OCI-M1 (cell line): ENCODE measurements at places on chromosomes 12 and 14.

DNA sequence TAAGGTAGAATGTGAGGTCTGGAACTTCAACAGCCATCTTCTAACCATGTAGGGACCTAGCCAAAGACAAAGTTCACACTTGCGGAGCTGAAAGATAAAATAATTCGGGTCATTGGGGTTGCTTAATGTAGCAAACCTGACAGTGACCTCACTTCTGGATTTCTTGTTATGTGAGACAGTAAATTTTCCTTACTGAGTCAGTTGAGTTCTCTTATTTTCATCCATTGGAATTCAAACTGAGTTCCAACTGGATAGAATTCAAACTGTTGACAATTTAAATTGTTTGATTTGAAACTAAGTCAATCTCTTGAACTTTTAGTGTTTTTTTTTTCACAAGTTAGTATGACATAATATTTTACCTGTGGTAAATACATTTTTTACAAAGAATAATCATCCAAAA is 406.5 kb downstream of the ADAMTS20 start:
- no peak for DNase-seq

DNA sequence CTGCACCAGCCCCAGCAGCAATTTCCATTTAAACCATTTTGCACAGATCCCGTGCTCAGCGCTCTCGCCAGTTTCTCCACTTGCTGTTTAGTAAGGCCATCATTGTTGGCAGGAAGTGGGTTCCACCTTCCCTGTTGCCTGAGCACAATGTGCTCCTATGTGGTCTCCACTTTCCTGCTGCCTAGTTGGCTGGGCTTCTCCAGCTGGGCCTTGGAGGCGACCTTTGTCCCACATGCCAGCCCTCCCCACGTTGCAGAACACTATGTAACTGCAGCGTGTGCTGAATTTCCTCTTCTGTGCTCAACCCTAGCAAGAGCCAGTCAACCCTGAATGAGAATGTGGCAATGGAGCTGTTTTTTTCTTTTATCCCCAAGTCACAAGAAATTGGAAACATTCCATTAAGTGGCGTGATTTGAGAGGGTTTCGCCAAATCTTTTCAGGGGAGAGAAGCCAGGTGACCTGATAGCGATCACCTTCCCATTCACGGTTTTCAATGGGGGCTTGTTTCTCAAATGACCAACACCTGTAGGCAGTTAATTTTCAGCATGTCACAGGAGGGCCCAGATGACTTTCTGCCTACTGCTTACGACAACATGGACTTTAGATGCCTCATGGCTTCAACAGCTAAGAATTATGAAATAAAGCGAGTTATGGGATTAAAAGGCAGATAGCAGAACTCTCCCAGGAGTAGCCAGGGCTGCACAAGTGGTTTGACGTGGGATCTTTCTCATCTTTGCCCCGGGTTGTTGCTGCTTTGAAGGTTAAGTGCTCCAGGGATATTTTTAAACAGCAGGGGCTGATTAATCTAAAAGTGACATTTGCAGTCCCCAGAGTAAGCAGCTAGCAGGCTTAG is at the start of gene ACACB:
ACACB (plus strand) TSS at position 830 of the 853 bp plus-strand sequence. CDS start 22,819 bp downstream, outside the sequence.
- no peak for DNase-seq

DNA sequence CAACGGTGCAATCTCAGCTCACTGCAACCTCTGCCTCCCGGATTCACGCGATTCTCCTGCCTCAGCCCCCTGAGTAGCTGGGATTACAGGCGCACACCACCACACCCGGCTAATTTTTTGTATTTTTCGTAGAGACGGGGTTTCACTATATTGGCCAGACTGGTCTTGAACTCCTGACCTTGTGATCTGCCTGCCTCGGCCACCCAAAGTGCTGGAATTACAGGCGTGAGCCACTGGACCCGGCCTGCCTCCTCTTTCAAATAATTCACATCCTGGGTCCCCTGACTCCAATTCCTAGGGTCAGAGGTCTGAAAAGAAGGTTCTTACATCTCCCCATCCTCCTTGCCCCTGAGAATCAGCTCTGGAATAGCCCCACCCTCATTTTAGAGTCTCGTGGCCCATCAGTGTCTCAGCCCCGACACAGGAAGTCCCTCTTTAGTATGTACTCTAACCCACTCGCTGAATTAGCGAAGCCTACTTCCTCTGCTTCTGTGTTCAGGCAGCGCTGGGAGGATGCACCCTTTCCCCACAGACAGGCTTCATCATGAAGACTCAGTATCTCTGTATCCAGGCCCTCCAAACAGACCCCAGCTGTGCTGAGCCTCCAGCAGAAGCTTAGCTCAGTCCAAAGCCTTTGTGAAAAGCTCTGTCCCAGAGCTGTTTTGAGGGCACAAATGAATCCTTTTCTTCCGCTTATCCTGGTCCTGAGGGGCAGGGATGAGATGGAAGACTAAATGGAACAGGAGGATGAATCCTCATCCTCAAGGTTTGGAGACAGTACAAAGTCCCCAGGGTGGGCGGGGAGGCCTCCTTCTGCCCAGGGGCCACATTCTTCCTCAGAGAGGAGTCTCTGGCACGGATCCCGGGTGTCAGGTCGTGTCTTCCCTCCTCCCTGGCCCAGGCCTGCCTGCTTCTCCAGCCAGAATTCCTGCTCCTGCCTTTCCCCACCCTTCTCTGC is 3.5 kb downstream of the LPAR5 start:
- no peak for DNase-seq

GRCh38 chr14:28323366-28323765 is 443.2 kb upstream of the FOXG1 start:
- no peak for DNase-seq

GRCh38 chr12:20272801-20273200 is 95.5 kb upstream of the PDE3A start:
- no peak for DNase-seq

- DNase-seq = no peak
Observed at GRCh38 chr12:75556311-75556899, 45.0 kb upstream of the KRR1 start.

- DNase-seq = peak; percentile 39
Observed at GRCh38 chr14:25833341-25834126, 764.3 kb downstream of the NOVA1 start.

DNA sequence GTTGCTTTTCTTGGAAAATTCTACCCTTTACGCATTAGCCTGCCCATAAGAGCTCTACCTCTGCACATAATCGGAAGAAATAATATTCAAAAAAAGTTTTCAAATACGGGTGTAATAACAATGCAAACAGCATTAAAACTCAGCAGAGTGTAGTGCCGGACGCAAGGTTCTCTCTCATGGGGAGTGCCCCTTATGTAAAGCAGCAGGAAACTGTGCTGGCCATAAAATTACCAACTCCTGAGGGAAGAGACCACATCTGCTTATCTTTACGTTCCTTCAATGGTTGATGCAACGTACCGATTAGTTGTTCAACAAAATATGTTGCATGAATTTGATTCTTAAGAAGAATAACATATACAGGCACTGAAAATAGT is 118.7 kb upstream of the TMCC3 start:
- peak; percentile 52 for DNase-seq

DNA sequence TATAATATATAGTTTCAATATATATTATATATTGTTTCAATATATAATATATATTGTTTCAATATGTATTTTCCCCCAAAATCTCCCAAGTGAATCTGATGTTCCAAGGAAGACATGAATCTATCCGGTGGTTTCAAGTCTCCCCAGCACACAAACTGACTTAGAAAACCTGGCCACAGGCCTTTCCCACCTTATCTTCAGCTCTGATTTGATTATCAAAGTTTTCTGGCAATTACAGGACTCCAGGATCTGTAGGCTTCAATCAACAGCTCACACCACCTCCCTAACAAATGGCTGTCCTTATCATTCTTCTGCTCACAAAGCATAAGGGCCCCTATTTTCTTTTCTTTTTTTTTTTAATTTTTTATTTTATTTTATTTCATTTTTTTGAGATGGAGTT is 22.7 kb upstream of the SPTSSA start:
- DNase-seq = no peak

DNA sequence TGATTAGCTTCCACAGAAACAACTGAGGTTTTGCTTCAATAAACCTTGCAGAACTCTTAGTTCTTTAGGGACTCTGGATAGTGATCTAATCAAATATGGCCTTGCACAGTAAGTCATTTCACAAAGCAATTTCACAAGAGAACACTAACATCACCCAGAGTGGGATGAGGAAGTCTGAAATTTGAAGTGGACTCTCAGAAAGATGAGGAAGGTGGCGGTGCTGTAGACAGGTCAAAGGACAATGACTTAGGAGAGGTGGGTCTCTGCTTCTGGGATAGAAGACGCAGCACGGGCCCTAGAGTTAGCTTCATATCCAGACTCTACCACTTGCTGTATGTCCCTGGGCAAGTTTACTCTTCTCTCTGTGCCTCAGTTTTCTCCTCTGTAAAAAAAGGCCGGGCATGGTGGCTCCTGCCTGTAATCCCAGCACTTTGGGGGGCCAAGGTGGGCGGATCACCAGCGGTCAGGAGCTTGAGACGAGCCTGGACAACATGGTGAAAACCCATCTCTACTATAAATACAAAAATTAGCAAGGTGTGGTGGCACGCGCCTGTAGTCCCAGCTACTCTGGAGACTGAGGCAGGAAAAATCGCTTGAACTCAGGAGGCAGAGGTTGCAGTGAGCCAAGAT is 18.9 kb downstream of the FOS start:
- peak; percentile 15 for DNase-seq

GRCh38 chr12:77601069-77601468 is 229.6 kb upstream of the NAV3 start:
- no peak for DNase-seq

DNA sequence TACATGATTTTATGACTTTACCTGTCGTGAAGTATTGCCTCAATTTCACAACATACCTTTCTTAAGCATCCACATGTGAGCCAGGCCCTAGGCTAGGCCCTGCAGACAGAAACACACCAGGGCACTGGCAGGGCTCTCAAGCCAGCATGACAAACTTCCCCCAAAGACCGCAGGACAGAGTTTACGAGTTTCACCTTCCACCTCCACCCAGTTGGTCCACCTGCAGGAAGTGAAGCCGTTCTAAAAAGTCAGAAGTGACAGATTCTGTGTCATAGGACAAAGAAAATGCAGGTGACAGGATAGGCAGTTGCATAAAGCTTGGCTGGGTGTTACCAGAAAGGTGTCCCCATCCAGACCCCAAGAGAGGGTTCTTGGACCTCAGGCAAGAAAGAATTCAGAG is 382.3 kb downstream of the PCNX1 start:
- DNase-seq = no peak

GRCh38 chr12:22458298-22458937 is 85.9 kb downstream of the C2CD5 start:
- peak; percentile 10 for DNase-seq

DNA sequence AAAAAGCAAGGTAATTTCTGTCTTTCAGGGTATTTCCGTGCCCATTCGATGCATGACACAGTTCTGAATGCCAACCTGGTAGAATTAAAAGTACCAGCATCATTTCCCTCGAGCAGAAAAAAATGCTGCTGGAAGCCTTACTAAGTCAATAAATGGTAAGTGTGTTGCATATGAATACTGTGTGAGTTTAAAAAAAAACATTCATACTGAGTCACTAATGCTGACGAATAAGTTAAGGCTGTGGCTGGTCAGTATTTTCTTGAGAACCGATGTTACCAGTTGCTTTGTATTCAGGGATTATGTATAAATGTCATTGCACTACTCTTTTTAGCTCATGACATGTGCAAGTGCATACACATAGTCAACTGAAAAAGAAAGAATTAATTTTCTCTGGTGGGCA is 710.2 kb downstream of the TRHDE start:
- DNase-seq = no peak

GRCh38 chr12:28023156-28023887 is 50.8 kb upstream of the PTHLH start:
- DNase-seq = no peak

- DNase-seq = peak; percentile 19
Observed at GRCh38 chr14:20836668-20837338, 34.2 kb upstream of the RNASE1 start.

DNA sequence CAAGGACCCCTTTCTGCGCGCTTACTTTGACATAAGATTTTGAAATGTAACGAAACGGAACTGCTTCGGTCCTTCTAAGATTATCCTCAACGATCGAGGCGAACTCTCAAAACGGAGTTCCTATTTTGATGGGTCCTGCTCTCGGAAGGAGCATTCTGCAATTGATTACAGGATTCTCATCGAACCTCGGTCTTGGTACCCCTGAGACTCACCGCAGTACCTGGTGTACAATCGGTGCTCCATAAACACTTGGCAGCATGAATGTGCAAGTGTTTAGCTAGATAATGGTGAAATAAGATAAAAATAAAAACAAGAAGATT is 530 bp upstream of the NEMF start:
- no peak for DNase-seq

- no peak for DNase-seq
Observed at GRCh38 chr12:124601706-124602105, 34.3 kb upstream of the NCOR2 start.

DNA sequence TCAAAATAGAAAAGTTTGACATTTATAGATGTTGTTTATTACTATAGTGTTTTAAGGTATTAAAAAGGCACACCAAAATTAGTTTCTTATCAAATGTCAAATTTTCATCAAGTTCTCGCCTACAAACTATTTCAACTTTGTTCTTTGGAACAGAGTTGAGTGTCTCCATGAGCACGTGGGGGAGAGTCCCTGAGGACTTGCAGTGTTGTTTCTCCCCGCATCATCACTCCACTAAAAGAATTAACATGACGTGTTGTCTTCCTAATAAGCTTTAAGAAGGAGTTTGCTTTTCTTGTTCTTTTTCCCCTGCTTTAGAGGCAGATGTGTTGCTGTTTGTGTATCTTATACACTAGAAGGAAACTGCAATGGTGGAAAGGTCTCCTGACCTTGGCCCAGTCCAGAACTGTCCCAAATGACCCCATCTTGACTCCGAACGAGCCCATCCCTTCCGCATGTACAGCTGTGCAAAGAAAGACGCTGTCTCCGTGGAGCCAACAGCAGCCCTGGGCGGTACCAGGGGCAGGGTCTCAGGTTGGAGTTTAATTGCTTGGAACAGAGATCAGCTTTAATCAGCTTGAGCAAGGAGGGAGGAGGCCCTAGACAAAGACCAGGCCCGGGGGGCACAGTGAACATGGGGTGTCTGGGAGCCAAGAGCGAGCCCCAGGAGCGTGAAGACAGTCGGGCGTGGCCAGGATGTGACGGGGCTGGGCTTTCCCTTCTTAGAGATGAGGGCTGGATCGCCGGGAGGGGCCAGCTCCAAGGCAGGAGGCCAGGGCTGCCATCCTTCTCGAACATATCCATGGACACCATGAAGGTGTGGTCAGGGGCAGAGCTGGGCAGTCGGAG is 215.4 kb upstream of the RTL1 start:
- DNase-seq = no peak

DNA sequence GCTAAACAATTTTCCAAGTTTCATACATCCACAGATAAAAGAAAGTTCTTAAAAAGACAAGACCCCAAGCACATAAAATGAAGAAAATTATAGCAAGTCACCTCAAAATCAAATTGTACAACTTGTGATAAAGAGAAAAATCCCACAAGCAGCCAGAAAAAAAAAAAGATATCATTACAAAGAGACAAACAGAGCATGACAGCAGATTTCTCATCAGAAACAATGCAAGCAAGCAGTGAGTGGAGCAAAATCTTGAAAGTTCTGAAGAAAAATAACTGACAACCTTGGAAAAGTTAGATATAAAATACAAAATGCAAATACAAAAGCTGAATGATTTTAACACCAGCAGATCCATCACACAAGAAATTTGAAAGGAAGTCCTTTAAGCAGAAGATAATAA is 194.5 kb upstream of the SOX5 start:
- DNase-seq = no peak
